ENCODE measurements at places on chromosomes 5 and 9.

- DNase-seq, result no peak
Measured at GRCh38 chr5:36244076-36244475, 2.4 kb upstream of the NADK2 start.

- DNase-seq, result no peak
Measured at GRCh38 chr9:68546596-68547390, 6.1 kb upstream of the TMEM252 start.

DNA sequence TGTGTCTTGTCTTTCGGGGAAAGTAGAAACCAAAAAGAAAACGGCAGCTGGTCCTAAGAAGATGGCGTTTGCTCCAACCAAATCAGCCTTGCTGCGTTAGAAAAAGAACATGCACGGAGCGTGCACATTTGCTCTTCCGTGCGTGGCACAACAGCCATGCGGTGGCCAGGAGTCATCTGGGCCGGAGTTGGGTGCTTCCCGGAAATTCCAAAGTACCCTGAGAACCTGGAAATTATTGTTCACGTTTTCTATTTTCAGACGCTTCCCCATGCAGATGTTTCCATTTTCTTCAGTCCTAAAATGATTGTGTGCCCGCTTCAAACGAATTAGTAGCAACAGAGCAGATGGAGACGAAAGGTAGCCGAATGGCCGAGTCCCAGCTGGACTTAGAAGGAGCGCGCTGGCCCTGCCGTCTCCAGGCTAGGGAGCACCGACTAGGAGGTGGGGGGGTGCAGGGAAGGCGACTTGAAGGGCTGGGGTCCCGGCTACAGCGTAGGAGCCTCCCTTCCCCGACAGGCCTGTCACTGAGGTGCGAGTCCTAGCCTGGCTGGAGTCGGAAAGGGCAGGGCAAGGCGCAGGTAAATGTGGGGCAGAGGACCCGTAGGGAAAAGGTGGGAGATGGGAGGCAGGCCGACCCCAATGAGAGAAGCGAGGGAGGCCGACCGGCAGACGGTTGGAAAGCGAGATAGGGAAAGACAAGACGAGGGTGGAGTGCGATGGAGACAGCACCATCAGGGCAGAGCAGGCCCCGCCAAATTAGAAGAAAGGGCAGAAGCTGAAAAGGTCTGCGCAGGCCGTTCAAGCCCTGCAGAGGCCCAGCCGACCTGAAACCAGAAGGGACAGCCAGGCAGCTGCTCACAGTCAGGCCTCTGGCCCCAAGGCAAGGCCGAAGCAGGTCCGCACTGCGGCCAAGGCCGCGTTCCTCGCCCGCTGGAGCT is 1.4 kb downstream of the BARX1 start:
- no peak for DNase-seq

- DNase-seq, result peak; percentile 75
Measured at GRCh38 chr9:89466451-89467277, 31.2 kb downstream of the SEMA4D start.

DNA sequence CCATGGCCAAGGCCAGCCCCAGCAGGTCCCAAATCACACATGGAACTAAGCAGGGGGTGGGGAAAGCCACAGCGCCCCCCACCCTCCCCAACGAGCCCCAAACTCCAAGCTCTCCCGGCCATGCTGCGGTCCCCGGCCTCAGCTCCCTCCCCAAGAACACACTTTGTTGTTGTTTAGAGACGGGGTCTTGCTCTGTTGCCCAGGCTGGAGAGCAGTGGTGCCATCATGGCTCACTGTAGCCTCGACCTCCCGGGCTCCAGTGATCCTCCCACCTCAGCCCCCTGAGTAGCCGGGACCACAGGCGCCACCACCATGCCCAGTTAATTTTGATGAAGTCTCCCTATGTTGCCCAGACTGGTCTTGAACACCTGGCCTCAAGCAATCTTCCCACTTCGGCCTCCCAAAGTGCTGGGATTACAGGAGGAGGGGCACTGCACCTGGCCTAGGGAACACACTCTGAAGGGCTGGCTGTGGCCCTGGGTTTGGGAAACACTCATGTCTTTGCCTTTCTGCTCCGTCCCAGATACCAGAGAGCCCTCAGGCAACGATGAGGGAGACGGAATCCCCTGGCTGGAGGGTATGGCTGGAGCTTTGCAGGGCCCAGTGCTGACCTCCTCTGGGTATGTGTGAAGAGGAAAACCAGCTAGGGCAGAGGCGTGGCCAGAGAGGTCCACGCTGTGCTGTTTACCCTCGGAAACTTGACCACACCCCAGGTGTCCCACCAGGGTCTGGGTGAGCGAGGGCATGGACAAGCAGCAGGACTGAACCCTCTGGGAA is 53.2 kb upstream of the UBAC1 start:
- no peak for DNase-seq

- no peak for DNase-seq
Measured at GRCh38 chr5:57499262-57500050, 16.8 kb upstream of the ACTBL2 start.

- no peak for DNase-seq
Measured at GRCh38 chr5:36660397-36661049, 54.1 kb downstream of the SLC1A3 start.

DNA sequence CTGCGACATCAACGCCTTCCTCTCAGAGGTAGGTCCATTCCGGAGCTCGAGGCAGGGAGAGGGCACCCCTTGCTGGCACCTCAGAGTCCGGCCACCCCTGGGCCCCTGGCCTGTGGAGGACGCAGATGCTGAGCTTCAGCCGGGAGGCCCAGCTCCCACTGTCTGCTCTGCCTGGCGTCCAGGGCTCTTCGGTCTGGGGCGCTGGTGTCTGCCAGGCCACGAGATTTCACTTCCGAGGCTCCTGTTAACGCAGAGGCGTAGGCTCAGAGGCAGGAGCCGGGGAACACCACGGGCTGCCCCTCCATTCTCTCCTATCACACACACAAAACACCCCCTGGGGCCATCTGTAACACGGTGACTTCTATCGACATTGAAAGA is 8.3 kb upstream of the SLC6A18 start:
- no peak for DNase-seq

DNA sequence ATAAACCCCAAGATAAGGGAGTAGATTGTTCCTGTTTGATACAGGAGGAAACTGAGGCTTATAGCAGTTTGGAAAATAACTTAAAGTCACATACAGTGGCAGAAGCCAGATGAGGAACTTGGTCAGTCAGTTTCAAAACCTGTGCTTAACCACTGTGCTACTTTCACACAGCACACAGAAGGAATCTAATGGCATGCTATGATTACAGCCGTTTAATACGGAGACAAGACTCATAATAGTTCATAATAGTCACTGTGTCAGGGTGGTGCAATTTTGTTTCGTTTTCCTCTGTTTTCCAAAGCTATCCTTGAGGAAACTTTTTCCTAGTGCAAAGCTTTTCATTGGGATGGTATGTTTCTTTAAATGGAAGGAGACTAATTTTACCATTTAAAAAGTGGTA is 112.3 kb downstream of the GCNT1 start:
- no peak for DNase-seq

DNA sequence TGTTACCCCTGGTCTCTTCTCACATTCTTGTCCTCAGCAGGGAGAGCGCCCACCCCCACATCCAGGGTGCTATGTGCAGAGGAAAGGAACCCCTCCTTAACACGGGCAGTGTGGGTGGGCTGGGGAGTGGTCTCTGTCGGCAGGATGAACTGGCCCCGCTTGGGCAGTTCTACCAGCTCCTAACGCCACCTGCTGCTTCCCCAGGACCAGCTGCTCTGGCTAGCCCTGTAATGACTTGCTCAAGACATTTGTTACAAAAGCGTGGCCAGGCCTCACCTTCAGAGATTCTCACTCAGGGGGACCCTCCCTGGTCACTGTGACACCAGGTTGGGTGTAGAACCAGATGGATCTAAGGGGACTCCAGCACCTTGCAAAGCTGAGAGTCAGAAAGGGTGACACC is 82.4 kb downstream of the HMCN2 start:
- no peak for DNase-seq

GRCh38 chr5:68141494-68141893 is 74.1 kb upstream of the PIK3R1 start:
- no peak for DNase-seq
